ENCODE measurements at places on chromosomes 2 and 18. TPM values are rescaled to one million over a fixed set of nuclear protein-coding genes. Genes with fewer than 3 reads are reported as not detected.

DNA sequence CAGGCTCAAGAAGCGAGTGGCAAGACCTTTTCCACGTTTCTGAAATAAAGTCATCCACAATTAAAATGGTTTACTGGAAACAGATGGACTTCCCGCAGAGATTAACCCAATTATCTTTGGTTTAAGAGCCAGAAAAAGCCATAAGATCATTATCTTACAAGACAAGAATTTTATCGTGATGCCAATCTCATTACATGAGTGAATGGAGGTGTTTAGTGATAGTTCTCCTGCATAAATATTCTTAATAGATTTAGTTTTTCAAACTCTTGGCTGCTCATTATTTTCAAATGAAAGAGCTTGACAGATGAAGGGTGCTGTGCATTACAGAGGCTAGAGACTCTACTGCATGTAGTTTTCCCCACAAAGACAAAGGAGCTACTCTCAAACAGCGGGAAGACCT, 1028.4 kb upstream of the PIK3C3 start:
- H3K27ac ChIP-seq, result no peak overlapping the region
- H3K4me1 ChIP-seq, result no peaks in the 10 kb centered on the region
- DNase-seq, result no peak
- H3K27me3 ChIP-seq, result no peaks in the 10 kb centered on the region

DNA sequence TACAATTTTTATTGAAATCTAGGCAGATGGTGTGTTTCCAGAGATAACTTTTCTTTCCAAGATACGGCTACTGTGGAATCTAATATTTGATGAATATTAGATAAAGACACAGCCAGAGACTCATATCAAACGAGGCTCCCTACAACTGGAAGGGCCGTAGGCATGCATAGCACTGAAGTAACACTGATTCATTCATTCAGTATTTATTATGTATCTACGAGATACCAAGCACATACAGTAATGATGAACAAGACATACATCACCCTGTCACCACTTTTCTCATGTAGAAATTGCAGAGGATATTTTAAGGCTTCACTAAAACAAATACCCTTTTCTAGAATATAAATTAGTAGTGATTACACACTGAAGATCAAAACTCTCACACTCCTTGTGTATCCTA, 74.5 kb downstream of the KCTD18 start:
- no peak overlapping the region for H3K4me3 ChIP-seq
- H3K36me3 ChIP-seq, result peaks cover 22% of the 10 kb centered on the region
- DNase-seq, result no peak
- no peaks in the 10 kb centered on the region for H3K27me3 ChIP-seq

BOLL gene
- total RNA-seq, result 0.51 TPM

GRCh38 chr2:7196883-7197282, 279.7 kb downstream of the RNF144A start:
- H3K36me3 ChIP-seq, result no peaks in the 10 kb centered on the region
- peaks cover 4% of the 10 kb centered on the region for H3K27me3 ChIP-seq
- no peak overlapping the region for H3K4me3 ChIP-seq
- H3K4me1 ChIP-seq, result no peaks in the 10 kb centered on the region

DSC3 gene
- total RNA-seq, result not detected

SRBD1 gene
- 15.2 TPM for total RNA-seq

DNA sequence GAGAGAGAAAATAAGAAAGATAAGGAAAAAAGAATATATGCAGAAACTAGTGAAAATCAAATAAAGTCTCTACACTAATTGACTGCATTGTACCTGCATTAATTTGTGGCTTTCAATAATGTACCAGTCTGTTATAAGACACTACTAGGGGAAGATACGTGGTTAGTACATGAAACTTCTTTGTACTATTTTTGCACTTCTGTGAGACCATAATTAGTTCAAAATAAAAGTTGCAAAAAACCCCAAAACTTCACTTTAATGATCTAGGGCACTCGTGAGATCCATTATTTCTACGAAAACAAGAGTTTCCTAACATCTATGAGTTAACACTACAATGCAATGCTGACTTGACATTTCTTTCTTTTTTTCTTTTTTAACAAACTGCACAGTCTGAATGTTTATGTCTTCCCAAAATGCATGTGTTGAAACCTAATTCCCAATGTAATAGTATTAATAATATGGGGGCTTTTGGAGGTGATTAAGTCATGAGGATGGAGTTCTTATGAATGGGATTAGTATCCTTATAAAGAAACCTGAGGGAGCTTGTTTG, 162.8 kb upstream of the LRRTM1 start:
- H3K36me3 ChIP-seq, result no peaks in the 10 kb centered on the region
- no peaks in the 10 kb centered on the region for H3K27me3 ChIP-seq
- no peaks in the 10 kb centered on the region for H3K4me1 ChIP-seq
- no peak overlapping the region for H3K4me3 ChIP-seq
- no peak for DNase-seq
- no peak overlapping the region for H3K27ac ChIP-seq
